ENCODE measurements at places on chromosomes 16 and 17.

GRCh38 chr16:59593194-59593661 is 859.1 kb upstream of the GOT2 start:
- DNase-seq = peak; percentile 1

- no peak for DNase-seq
These were observed 5.9 kb downstream of the LITAFD start for GRCh38 chr16:8887952-8888560.

- no peak for DNase-seq
These were observed 12.5 kb downstream of the SREBF1 start for GRCh38 chr17:17824119-17824782.

DNA sequence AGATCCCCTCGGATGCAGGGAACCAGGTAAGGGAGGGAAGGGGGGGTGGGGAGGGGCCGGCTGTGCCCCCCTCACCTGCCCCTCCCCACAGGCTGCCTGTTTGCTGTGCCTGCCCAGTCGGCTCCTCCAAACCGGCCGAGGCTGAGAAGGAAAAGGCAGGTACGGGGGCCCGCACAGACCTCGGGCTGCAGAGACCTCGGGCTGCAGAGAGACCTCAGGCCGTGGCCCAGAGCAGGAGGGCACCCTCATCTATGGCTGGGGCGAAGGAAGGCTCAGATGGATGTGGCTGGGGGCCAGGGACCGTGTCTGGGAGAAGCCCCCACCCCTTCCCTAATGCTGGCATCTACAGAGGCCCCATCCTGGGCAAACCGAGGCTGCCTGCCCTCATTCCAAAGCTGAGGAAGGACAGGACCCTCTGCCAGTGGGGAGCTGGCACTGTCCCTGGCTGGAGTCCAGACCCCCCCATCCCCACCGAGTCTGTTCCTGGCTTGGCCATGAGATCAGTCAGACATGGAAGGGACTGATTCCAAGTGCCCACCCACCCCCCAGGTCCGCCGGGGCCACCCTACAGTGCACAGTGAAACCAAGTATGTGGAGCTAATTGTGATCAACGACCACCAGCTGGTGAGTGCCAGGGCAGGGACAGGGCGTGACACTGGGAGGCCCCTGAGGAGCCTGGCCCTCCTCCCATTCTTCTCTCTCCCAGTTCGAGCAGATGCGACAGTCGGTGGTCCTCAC is 13.7 kb downstream of the ADAM11 start:
- DNase-seq = no peak

- no peak for DNase-seq
These were observed 54.9 kb downstream of the GNAO1 start for GRCh38 chr16:56246051-56246817.

DNA sequence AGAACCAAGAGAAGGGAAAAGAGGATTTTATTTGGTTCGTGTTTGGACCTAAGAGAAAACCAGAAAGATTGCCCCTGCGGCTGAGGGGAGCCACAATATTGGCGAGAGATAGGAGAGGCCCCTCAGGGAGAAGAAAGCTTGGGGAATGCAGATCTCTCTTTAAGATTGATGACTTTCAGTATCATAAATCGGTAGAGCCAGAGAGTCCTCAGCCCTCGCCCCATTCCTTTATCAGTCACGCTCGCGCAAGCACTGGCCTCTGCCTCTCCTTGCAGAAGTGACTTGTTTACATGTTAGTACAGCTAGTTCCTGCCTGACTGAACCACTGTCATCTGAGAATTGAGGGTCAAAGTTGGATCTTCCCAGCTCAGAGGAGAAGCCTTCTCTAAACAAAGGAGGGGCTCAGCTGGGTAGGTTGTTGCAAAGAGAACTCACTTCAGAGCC is 21.5 kb upstream of the KRT19 start:
- DNase-seq = no peak

- DNase-seq = peak; percentile 44
These were observed 477.5 kb downstream of the WWOX start for GRCh38 chr16:78576941-78577340.

DNA sequence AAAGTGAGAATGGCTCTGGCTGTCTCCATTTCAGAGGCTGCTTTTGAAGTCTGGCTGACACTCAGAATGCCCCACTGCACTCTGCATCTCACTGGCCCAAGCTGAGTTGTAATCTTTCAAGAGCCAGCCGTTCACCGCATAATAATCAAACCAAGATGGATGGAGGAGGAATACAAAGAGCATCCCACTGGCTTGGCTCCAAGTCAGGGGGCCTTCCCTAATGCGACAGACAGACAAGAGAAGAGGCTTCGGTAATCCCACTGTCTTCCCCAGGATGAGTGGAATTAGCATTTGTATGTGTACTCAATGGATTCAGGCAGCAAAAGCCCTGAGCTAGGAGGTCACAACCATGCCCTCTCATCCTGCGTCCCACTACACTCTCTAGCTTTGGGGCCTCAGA is 68.0 kb downstream of the CBLN1 start:
- no peak for DNase-seq

DNA sequence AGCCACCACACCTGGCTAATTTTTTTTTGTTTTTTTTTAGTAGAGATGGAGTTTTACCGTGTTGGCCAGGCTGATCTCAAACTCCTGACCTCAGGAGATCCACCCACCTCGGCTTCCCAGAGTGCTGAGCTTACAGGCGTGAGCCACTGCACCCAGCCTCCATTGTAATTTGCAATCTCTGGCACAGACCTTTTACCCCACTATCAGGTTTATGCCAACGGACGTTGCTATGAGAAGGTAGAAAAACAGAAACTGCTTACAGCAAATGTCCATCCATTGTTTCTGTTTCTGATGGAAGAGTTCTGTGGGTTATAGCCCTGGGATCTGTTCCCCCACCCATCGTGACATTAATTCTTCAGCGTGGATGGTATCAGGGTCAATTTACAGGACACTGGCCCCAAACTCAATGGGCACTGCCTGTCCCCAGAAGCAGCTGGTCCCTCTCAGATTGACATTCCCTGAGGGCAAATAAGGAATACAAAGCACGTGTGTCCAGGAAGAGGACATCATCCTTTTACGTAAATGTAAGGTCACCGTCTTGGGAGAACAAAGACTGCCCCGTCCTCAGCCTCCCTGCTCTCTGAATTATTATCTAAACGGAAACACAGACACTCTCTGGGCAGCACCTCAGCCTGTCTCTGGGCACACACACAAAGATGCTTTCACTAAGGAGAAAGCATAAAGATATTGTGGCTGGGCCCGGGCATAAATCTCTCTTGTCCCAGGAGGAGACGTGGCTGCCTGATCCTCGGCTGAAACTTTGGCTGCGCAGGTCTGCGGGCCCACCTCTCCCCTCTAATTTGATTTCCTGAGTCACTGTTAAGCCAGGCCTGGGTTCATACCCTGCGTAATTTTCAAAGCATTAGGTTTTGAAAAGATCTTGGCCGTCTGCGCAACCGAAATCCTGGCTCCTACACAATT is 5.2 kb downstream of the KCNG4 start:
- DNase-seq = no peak

DNA sequence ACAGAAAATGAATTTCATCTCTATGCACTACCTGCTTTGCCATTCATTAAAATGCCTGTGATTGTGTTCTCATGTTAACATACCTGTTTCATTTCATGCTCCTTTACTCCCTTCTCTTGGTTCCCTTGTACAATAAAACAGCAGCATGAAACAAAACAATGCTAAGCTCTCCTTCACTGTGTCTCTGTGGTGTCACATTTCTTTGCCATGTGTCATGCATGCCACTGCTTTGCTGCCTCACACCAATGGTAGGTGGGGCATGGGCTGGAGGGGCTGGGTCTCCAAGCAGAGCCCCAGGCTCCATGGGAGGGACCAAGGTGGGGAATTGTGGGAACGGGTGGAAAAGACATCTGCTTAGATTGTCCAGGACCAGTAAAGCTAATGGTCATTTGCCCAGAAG is 83.6 kb downstream of the RGS9 start:
- DNase-seq = no peak

DNA sequence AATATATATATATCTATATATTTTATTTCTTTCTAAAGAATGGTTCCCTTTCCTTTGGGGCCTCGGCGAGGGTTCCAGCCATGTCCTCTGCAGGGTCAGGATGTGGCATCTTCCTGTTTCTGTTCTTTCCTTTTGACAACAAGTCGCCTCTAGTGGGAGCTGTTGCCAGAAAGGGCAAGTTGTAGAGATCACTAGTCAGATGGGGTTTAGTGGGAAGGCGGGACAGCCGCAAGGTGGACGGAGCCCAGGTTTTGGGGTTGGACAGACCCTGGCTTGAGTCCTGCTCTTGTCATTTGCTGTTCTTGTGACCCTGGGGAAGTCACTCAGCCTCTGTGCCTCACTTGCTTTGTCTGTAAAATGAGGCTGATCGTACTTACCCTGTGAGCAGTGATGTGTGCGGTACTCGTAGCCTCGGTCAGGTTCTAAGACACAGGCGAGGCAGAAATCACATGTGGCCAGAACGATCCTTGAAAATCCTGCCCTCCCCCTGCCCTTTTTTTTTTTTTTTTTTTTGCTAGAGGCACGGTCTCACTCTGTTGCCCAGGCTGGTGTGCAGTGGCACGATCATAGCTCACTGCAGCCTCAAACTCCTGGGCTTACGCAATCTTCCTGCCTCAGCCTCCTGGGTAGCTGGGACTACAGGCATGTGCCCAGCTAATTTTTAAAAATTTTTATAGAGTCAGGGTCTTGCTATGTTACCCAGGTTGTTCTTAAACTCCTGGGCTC is 80.1 kb downstream of the ABCC6 start:
- DNase-seq = no peak

DNA sequence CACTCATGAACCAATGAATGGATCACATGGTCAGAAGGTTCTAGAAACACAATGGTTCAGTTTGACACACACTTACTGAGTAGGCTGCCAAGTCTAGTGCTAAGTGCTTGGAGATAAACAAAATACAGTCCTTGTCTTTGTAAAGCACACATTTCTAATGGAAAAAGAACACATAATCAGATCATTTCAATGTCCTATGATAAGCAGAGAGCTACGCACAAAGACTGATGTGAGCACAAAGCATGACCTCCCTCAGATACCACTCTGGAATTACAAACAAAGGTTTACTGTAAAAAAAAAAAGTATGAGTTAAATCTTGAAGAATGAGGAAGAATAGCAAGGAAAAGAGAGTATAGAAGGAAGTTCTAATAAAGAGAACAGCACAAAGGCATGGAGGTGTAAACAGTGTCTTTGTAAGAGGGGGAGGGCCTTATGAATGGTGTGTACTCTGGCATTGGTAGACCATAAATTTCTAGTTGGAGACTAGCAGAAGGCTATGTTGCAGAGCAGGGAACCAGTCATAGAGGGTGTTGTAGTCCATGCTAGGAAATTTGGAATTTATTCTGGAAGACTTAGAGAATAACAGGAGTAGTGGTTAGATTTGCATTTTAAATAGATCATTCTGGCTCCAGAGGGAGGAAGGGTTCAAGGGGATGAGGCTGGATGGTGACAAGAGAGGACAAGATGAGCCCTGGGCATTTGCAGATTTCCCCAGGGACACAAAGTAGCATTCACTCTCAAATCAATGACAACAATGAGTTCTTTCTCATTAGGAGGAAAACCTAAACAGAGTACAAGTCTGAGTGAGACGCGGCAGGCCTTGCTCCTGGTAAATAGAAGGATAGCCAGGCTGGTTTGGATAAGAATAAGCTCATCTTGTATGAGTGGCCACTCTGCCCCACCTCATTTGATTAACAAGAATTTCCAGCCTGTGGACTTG is 468.0 kb downstream of the TOX3 start:
- no peak for DNase-seq

DNA sequence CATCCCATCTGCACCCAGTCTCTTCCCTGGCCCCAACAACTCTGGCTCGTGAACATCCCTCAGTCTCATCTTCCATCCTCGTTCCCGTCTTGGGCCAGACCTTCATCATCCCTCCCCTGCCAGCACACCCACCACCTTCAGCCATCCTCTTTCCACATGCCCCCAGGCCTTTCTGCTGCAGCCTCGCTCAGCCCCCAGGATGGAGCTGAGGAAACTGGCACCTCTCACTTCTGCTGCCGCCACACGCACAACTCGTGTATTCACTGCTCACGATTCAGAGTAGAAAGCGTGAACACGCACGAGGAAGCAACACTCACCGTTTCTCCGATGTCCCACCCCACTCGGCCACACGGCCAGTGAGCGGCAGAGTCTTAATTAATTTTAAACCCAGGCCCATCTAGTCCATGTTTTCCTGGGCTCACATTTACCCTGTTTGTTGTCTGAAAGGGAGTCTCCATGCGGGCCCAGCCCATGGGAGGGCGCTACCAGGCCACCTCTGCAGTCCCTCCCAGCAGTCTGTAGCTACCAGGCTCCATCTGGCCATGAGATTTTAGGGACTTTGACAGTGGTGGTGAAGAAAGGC is 12.5 kb downstream of the C16orf90 start:
- no peak for DNase-seq

DNA sequence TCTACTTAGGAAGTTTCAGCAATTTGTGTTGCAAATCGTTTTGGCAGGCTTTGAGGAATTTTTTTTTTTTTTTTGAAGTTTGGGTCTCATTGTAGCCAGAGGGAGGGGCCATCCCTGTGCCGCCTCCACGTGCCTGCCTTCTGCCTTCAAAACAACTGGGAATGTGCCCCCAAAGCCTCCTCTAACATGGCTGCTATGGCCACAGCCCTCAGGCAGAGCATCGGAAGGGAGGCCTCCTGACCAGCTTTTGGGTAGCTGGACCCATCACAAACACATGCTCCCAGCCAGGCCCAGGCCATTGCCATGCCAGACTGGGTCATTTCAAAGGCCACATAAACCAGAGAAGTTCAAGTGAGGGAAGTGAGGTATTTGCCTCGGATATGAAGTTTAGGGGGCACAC is 21.5 kb downstream of the C16orf82 start:
- no peak for DNase-seq

DNA sequence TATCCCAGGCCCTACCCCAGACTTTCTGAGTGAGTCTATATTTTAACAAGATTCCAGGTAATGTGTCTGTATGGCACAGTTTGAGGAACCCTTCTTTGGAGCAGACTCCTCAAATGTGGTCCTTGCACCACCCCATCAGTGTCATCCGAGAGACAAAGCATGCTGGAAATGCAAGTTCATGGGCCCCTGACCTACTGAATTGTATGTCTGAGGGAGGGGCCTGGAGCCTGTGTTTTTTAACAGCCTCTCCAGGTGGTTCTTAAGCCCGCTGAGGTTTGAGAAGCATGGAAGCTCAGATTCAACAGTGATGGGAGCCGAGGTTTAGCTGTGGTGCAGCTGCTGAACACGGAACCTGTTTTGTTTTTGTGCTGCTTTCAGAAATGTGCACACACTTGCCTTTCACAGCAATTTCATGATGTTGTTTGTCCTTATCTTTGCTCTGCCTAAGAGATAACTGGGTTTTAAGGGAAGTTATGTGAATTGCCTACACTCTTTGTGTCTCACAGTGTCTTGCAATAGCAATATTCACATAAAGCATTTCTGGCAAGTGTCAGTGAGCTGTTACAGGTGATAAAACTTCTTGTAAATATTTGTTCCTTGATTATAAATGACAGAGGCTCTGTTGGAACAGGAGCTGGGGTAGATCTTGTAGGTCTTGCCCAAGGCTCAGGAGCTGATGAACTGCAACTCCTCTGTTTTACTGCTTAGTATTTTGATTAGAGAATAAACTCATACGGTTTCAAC is 32.0 kb upstream of the IL34 start:
- DNase-seq = no peak

DNA sequence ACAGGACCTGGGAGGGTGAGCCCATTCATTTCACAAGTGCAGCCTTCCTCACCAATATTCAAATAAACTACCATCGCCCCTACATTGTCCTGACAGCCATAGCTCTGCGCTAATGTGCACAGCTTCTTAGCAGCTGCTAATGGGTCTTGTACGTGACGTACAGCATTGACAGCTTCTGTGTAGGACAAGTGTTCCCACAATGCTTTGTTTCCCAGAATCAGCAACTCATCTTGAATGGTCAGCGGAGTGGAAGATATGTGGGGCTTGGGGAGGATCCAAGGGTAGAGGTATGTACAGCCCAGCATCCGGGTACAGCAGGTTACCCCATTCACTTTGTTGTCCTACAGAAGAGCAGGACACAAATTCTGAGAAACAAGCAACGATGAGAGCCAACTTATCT is 23.7 kb downstream of the MARVELD3 start:
- DNase-seq = no peak
